ENCODE measurements at places on chromosomes 3 and 15.

GRCh38 chr3:157257101-157257500 lies 97.2 kb upstream of the CCNL1 start:
- no peak for DNase-seq

- DNase-seq = no peak
Measured at GRCh38 chr3:141147657-141148056, 84.0 kb upstream of the PXYLP1 start.

- DNase-seq = no peak
Measured at GRCh38 chr3:27559835-27560234, 75.7 kb upstream of the SLC4A7 start.

DNA sequence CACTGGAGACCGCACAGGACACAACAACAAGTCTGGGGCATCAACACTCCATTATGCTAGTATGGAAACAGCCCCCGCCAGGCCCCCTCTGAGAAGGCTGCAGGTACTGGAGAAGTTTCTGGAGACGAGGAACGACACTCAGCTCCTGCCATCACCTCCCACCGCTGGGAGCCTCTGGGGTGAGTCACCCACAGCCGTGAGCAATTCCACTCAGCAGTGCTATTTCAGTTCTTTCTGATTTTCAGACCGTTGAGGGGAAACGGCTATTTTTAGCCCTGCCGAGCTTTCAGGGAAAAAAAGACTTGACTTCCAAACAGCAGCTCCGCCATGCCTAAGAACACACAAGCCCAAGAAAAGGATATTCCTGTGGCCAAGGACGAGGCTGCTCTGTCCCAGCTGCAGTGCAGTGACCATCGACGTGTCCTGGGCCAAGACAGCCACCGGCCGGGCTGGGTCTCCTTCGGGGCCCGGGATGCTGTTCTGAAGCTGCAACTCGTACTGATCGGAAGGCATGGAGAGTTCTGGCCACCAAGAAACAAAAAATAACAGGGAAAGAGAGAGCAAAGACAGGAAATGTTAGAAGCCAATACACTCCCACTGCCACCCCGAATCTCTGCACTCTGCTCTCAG lies 40.8 kb downstream of the NUP210 start:
- no peak for DNase-seq

GRCh38 chr3:23242106-23242505 lies 39.0 kb downstream of the UBE2E2 start:
- DNase-seq = no peak

GRCh38 chr15:85595804-85596536 lies 198.8 kb downstream of the KLHL25 start:
- no peak for DNase-seq

DNA sequence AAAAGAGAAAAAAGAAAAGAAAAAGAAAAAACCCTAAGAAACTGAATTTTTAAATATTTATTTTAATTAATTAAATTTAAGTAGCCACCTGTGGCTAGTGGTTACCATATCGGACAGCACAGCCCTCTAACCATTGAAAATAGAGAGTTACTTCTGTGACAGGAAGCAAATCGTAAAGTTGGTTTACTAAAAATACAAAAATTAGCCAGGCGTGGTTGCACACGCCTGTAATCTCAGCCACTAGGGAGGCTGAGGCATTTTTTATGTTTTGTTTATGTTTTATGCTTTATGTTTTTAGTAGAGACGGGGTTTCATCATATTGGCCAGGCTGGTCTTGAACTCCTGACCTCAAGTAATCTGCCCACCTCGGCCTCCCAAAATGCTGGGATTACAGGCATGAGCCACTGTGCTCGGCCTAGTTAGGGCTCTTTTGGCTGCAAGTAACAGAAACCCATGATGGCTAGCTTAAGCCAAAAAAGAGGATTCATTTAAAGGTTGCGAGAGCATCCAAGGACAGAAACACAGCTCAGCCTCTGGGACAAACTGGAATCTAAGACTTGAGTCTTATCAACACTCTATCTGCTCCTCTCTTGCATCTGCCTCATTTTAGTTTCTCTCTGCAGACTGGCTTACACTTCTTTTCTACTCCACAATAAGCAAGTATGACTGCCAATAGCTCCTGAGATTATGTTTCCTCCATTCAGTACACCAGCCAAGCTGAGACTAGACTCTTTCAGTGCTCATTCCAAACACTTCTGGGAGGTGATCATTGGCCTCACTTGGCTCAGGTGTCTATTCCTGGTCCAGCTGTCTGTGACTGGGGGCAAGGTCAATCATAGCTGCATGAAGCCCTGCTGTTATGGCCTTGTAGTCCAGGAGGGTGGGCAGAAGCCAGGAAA lies 6.8 kb upstream of the SKIL start:
- no peak for DNase-seq

DNA sequence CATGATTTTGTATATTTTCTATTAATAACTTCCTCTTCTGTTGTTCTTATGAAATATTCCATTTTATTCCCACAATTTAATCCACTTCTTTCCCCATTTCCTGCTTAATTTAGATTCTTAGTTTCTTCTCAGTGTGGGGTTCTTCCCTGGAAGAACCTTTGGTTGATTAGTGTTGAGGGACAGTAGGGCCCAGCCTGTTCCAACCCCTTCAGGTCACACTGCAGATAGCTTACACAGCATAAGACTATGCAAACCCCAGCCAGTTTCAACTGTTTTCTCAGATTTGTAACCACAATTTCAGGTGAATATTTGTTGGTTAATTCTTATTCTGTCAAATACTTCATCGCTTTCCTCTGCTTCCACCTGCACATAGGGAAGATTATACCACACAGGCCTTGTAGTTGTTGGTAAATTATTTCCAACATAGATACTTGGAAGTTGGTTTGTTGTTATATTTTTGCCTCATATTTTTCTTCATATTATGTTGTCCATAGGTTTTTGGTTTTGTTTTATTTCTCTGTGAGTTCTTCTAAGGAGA lies 34.7 kb downstream of the AADACL2 start:
- DNase-seq = no peak

- DNase-seq = no peak
Measured at GRCh38 chr3:36943601-36944000, 1.3 kb downstream of the TRANK1 start.

- DNase-seq = no peak
Measured at GRCh38 chr15:52100807-52101442, 11.7 kb downstream of the BCL2L10 start.

- DNase-seq = no peak
Measured at GRCh38 chr3:76888856-76889255, 151.0 kb upstream of the ROBO2 start.

DNA sequence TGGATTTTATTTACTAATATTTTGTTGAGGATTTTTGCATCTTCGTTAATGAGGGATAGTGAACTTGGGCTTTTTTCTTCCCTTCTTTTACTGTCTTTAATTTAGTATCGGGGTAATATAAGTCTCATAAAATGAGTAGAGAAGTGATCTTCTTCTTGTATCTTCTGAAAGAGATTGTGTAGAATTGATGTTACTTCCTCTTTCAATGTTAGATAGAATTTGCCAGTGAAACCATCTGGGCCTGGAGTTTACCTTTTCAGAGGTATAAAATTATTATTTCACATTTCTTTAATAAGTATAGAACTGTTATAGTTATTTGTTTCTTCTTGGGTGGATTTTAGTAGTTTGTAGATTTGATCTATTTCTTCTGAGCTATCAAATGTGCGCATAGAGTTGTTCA lies 7.8 kb downstream of the HESX1 start:
- no peak for DNase-seq

DNA sequence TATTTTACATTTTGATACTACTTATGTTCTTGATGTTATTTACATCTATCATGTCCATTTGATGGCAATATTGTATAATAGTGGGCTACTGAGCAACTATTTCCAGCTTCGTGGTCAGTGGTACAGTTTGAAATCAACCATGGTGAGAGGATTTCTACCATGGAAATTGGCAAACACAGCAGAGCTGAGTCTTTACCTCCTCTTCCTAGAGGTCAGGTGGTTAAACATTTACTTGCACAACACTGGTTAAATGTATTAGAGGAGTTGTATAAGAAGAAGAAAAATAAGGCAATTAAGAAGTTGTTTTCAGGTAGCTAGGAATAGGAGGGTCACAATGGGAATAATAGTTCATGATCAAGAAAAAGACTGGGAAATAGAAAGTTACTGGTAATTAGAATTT lies 7.2 kb upstream of the PPM1L start:
- no peak for DNase-seq

- no peak for DNase-seq
Measured at GRCh38 chr3:130345487-130346079, at the start of gene COL6A5. Gene COL6A5, plus strand, starts transcription at chr3:130345672. Its CDS starts 27,967 bp downstream, at chr3:130373639.

- no peak for DNase-seq
Measured at GRCh38 chr15:33584797-33585196, 274.0 kb downstream of the RYR3 start.

GRCh38 chr3:32660634-32661033 lies 24.4 kb upstream of the CNOT10 start:
- DNase-seq = no peak

DNA sequence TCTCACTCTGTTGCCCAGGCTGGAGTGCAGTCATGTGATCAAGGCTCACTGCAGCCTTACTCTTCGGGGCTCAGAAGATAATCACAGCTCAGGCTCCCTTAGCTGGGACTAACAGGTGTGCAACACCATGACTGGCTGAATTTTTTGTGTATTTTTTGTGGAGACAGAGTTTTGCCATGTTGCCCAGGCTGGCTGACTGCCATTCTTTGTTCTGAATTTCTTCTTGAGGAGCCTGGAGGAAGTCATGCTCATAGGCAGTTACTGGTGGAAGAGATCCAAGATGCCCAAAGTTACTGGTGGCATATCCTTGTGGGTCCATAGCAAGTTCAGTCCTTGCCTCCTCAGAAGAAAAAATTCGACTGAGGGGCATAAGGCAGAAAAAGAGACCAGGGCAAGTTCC lies 16.6 kb upstream of the UBP1 start:
- DNase-seq = no peak

DNA sequence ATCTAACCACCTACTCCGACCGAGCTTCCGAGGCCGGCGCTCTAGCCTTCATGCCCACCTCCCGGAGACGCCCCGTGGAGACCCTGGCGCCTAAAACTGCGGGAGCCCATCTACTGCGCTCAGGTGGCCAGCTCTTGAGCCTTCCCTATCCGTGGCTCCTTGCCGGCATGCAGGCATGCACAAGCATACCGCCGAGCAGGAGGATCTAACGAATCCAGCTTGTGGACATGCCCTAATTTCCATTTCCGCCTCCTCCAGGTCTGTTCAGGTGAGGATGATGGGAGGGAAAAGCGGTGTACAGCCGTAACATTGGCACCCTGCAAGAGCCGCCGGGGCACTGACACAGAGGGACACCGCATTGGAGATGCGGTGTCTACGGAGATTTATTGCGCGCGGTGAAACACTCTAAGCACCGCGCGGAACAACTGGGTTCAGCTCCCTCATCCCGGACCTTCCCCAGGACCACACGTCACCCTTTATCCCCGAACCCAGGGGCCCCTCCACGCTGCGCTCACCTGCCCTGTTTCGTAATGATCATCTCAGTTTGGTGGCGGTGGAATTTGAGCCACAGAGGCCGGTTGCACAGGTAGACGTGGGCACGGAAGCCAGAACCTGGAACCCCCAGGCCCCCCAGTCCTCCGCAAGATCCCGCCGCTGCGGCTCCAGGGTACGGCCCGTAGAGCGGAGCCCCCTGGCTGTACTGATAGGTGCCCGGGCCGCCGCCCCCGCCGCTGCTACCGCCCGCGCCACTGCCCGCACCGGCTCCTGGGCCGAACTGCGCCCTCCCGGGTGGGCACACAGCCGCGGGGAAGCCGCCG lies 1.0 kb downstream of the EOMES start:
- DNase-seq = peak; percentile 20
